DMS 273 treated with DMSO at 0.1 percent for 48 hours (cell line): ENCODE measurements at places on chromosomes 3 and 15.

- no peak for DNase-seq
Observed at GRCh38 chr3:16286161-16286560, 21.1 kb downstream of the OXNAD1 start.

- no peak for DNase-seq
Observed at GRCh38 chr3:195802261-195802701, 9.4 kb downstream of the MUC4 start.

GRCh38 chr3:70748593-70748992 is 436.2 kb upstream of the MDFIC2 start:
- DNase-seq, result no peak

- DNase-seq, result no peak
Observed at GRCh38 chr15:59764775-59765174, 75.7 kb upstream of the BNIP2 start.

- DNase-seq, result no peak
Observed at GRCh38 chr3:24410860-24411259, 83.8 kb downstream of the THRB start.

DNA sequence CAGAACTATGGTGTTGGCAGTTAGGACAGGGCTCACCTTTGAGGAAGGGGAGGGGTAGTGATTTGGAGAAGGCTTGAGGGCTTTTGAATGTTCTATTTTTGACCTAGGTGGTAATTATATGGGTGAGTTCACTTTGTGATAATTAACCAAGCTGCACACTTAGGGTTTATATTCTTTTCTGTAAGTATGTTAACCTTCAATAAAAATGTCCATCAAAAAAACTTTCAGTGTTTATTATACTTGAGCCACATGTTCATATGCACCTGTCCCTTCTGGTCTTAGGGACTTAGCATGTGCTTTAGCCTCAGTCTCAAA is 28.4 kb downstream of the PDE8A start:
- no peak for DNase-seq

DNA sequence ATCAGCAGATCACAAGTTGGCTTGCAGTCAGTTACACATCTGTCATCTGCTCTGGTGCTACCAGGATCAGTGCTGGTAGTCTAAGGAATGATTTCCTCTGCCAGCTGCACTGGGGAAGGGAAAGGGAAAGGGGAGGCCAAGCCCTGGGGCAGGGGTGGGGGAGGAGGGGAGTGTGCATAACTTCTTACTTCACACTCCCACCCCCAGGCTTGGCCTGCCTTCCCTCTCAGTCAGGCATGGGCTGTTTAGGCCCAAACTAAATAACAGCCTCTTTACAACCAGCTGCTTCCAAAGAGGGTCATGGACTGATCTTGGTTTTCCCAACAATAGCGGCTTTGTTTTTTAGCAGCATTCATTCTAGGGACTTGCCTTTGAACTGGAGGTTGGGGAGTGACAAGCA is 86.1 kb upstream of the PSMD6 start:
- no peak for DNase-seq

DNA sequence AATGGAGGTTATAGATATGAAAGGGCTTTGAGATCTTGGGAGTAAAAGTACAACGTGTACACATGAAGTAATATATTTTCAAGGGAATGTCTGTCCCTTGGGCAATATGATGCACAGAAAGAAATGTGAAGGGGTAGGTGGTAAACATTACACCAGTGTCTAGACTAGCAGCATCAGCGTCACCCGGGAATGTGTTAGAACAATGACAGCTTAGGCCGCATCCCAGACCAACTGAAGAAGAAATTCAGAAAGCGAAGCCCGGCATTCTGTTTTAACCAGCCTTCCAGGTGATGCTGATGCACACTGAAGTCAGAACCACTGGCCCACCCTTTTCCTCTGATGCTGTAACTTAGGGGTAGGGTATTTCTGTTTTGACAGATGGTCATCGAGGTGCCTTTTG is 6.3 kb downstream of the INAFM2 start:
- no peak for DNase-seq

DNA sequence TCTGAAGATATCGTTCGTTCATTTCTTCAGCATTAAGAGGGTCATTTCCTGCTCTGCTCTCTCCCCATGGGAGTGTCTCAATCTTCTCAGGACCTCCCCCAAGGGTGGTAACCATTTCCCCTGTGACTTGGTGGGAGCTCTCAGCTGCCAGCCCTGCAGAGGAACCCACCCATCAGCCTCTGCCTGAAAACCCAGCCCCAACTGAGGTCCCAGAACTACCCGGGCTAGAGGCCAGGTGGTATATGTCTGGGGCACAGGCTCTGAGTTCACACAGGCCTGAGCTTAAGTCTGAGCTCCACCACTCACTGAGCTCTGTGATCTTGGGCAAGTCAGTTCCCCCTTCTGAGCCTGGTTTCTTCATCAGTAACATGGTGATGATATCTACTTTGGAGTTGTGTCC is 10.0 kb upstream of the ATP2B2 start:
- no peak for DNase-seq

DNA sequence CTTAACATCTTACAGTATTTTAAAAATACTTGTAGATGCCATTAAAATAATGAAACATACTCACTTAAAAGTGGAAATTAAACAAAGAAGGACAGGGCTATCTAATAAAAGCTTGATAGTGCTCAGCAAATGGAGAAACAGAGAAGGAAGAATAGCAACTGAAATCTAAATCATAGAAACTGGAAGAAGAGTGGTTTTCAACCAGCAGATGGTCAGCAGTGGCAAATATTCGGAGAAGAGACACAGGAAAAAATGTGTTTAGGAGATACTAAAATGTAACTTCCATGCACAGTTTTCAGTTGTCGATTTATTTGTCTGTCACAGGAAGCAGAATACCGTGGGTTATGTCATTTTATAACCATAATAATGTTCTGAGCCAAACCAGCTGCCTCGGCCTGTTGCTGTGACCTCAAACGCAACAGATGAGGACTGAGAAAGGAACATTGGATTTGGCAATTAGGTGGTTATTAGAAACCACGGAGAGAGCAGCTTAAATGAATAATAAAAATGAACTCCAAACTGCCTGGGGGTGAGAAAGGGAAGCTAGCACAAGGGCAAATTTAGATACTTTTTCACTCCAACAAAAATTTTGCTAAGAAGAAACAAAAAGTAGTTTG is 246.6 kb upstream of the KCNMB2 start:
- DNase-seq, result no peak

DNA sequence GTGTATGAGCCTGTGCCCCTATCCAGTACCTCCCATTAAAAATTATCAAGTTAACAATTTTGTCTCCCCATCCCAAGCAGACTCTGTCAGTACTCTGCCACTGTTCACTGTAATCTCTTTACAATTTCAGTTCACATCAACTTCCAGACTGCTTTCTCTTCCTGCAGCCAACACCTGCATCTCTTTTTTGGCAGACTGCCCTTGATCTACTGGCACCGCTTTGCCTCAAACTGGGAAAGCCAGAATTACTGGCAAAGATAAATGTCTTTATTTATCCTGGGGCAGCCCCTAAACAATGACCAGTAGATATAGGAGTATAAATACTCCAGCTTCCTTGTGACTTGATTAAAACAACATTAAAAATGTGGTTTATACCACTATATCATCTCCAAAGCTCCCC is 494.1 kb downstream of the ZNF385D start:
- DNase-seq, result no peak

DNA sequence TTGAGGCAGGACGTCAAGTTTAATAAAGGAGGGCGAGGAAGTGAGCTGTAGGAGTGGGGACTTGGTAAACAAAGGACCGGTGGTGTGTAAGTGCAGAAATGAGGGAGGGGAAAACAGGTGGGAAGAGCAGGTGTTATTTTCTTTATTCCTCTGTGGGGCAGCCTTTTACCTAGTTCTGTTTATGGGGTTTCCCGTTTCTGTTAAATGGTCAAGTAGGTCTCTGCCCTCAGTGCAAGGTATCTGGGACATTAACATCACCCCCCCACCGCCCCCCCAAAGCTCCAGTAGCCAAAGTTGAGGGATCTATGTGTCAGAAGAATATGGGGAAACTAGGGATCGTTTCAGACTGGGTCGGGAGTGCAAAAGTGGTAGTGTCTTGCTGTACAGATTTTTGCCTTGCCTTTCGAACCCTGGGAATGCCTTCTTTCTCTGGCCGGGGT is 893 bp downstream of the MGA start:
- DNase-seq, result no peak

GRCh38 chr3:152380043-152380442 is 111.3 kb downstream of the MBNL1 start:
- DNase-seq, result no peak

DNA sequence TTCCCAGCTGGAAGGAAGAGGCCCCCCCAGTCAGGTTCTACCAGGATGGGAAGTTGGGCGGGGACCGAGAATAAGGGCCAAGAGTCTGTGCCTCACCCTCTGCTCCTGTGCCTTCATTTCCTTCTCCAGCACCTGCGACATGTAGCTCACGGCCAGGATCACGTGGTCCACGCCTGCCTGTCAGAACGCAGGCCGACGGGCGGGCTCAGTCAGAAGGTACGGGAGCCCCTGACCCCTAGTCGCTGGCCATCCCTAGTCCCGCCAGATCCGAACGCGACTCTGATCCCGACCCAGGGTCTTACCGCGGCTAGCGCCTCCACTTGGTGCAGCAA is 489 bp downstream of the GMPPB start:
- DNase-seq, result no peak

DNA sequence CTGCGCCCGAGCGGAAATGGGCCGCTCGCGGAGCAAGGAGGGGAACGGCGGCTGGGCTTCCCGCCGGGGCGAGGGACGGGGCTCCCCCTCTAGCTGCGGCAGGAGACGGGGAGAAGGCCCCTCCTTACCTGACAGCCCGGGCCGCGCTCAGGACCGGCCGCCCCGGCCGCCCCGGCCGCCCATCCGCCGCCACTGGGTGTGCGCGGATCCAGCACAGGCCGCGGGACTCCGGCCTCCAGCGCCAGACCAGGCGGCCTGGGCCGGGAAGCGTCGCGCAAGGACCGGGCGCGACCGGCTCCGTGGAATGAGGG is 296 bp downstream of the TPRA1 start:
- DNase-seq, result no peak

GRCh38 chr15:25858952-25859760 is 4.0 kb downstream of the ATP10A start:
- no peak for DNase-seq

- DNase-seq, result no peak
Observed at GRCh38 chr3:31448035-31448881, 84.5 kb upstream of the STT3B start.
